AG04450 (cell line): ENCODE measurements at places on chromosomes 3 and 15.

GRCh38 chr15:31977812-31978661, 52.3 kb upstream of the CHRNA7 start:
- DNase-seq, result no peak

DNA sequence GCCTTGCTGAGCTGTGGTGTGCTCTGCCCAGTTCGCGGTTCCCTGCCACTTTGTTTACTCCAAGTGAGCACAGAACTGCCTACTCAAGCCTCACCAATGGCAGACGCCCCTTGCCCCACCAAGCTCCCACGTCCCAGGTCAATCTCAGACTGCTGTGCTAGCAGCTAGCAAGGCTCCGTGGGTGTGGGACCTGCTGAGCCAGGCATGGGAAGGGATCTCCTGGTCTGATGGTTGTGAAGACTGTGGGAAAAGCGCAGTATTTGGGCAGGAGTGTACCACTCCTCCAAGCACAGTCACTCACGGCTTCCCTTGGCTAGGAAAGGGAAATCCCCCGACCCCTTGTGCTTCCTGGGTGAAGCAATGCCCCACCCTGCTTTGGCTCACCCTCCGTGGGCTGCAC, 45.0 kb downstream of the SLC12A6 start:
- no peak for DNase-seq

- DNase-seq, result no peak
These were observed 4.9 kb upstream of the DYNC1LI1 start for GRCh38 chr3:32575451-32576113.

DNA sequence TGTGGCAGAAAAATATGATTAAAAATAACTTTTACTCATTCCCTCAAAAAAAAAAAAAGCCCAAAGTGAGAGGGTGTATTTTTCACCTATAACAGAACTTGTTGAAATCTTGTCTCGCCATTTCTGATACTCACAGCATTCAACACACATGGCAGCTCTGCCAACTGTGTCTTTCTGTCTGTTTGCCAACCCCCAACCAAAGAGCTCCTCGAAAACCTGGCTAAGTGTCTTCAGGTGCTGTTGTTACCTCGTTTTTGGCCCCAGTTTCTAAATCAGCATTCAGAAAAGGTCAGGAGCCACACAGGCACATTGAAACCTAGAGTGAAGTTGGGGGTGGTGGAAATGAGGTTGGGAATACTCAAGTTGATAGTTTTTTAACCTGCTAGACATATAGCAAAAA, 123.5 kb downstream of the TMEM108 start:
- DNase-seq, result no peak

GRCh38 chr15:36498401-36498800, 81.0 kb upstream of the CDIN1 start:
- no peak for DNase-seq

DNA sequence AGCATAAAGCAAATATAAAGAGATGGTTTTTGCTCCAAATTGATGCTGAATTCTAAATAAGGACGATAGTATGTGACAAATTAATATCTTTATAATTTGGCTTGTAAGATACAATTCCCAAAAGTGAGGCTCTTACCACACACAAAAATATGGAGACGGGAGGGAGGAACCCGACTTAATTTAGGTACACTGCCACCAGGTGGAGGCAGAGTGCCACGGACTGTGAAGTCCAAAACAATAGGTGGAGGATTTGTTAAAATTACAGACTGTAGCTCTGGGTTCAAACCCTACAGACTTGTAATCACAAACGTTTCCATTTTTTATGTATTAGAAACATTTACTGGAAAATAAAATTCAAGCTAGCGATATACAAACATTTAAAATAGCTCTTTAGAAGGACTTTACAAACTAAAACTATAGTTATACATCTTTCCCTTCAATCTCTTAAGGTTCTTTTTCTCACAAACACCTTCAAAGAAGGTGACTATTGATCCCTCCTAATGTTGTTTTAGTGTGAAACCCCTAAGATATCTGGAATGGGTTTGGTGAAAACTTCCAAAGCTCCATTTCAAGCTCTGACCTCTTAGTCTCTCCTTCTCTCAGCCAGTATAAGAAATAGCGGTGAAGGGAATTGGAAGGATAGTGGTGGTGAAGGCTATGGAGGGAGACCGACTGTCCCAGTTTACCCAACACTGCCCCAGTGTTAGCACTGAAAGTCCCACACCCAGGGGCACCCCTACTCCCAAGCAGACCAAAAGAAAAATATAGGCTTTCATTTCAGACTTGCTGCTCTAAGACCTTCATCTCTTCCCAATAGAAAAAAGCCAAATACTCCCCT, 89.7 kb downstream of the AQP9 start:
- DNase-seq, result peak; percentile 63

DNA sequence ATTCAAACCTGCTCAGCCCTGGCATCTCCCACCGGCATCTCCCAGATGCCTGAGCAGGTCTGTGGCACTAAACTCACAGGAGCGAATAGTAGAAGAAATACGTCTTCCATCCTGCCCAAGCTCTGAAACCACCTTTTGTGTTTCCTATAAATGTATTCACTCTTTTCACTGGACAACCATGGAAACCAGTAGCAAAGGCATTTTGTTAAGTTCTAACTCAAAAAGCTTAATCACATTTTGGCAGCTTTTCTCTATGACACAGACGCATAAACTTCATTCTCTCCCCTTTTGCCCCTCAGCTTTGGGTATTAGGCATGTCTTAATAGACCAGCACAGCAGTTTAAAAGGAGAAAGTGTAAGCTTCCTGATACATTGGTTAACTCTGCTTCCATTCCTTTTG, 24.5 kb upstream of the ARNT2 start:
- DNase-seq, result no peak

DNA sequence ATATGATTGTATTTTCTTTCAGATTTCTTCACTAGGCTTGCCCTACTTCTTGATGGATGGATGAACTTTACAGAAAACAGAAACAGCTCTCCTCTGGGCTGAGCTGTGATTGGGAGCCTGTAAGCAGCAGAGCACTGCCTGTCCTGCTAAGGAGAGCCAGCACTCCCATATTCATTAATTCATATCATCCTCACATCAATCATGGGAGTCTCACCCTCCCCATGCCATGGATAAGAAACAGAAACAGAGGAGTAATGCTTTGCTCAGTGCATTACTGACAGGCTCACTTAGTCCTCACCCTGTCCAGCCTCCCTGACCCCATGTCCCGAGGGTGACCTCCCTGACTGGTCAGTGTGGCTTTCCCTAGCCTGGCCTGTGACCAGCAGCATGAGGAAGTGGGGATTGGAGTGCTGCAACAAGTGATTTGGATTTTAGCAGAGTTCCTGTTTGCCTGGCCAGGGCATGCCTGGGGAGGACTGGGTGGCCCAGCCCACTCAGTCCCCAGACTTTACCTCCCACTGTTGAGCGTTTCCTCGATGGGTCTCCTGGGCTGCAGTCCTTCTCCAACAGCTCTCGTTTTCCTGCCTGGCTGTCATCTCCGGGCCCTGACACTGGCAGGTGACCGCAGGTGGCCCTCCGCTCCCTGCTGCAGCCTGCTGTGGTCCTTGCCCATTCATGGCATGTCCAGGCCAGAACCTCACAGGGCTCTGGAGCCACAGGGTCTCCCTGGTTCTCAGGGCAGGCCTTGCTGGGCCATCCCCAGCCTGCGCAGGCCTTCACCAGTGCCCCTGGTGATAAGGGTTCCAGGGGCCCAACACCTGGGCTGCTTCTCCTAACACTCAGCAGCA, 1.3 kb upstream of the TMIE start:
- DNase-seq, result no peak

GRCh38 chr3:139547666-139548065, 8.1 kb upstream of the RBP1 start:
- no peak for DNase-seq

DNA sequence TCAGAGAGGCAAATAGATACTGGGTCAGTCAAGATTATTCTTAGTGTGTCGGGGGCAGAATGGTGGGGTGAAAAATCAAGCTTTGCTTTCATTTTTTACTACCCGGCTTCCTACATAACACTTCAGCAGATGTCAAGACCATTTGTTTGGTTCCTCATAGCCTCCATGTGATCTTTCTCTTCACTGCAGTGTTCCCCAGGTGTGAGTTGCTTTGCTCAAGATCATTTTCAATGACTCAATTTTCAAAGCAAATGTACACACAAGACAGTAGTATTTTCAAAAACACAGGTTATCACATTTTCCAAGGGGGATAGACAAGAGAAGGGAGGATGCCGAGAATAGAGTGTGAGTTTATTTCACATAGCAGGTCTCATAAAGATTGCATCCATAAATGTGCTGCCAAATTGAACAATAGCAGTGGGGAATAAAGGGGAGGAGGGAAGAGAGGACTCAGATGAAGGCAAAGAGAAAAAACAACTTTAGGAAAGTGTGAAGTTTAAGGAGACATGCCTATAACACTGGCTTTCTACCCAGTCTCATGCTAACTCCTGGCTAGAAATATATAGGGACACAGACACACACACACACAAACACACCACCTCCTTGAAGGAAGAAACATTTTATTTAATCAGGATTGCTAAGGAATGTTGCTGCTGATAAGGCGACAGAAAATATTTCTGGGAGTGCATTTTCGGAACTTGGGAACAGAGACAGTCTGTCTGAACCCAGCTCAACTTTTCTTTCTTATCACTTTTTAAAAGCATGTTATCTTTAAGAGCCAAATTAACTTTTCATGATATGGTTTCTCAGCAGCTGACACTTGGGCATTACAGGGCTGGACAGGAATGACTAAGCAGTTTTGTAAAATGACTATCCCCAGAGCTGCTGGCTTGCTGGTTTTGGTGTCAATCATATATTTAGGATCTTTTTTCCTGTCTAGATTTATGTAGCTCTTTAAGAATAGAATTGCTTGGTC, 402.4 kb downstream of the RBMS3 start:
- no peak for DNase-seq

GRCh38 chr15:92033723-92034122, 180.2 kb downstream of the SLCO3A1 start:
- DNase-seq, result no peak

- DNase-seq, result no peak
These were observed 30.8 kb downstream of the MLH1 start for GRCh38 chr3:37024092-37024491.

DNA sequence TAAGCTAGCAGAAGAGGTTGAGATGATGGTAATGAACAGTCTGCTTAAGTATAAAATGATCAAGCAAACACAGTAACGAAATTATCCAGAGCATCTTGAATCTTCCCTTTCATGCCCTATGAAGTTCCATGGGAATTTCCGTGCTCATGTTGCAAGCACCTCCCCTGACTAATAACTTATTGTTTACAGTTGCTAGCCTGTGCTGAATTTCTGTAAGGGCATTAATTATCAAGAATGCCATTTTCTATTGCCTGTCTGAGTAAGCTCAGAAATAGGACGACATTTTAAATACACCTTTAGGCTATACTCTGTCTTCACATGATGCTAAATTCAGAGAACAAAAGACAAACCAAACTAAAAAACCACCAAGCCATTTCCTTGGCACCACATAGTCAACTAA, 257.5 kb upstream of the LRTM1 start:
- DNase-seq, result no peak

- no peak for DNase-seq
These were observed 19.0 kb upstream of the LRRC58 start for GRCh38 chr3:120368172-120368571.

DNA sequence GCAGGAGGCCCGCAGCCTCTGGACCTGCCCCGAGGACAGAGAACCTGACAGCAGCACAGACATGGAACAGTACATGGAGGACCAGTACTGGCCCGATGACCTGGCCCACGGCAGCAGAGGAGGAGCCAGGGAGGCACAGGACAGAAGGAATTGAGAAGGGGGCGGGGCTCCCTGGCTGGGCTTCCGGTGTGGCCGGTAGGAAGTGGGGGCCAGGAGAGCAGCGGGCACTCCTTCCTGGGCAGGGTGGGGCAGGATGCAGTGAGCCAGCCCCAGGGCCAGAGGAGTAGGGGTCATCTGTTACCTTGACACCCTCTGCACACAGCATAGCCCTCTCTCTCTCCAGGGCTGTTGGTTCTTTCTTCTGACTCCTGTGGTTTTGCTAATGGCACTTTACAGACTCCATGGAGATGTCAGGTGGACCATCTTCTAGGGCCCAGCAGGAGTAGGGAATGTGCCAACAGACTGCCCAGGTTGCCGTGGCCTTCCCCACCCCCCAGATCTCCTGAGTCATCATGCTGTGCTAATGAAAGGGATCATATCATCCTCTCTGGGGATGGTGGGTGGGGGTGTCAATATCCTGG, 8.6 kb upstream of the ISG20 start:
- no peak for DNase-seq

GRCh38 chr15:44788748-44789147, 52.4 kb downstream of the TRIM69 start:
- no peak for DNase-seq

DNA sequence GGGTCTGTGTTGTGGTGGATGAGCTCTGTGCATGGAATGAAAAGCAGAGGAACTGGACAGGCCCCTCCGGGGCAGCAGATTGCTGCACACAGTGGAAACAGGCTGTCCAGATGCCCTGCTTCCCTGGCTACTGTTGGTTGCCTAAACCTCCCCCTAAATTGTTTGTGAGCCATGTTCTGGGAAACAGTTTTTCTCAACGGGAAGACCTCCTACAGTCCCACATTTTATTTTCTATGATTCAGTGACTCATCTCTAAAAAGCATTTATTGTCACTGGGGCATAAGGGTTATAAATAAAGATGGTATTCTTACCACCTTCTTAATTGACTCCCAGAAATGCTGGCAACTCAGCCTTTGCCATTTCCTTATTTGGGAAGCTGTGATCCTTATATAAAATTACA, 20.3 kb upstream of the PTPN9 start:
- DNase-seq, result no peak

GRCh38 chr3:4805662-4806061, 173.6 kb upstream of the BHLHE40 start:
- no peak for DNase-seq

GRCh38 chr3:71370467-71370866, 213.1 kb downstream of the FOXP1 start:
- DNase-seq, result no peak

DNA sequence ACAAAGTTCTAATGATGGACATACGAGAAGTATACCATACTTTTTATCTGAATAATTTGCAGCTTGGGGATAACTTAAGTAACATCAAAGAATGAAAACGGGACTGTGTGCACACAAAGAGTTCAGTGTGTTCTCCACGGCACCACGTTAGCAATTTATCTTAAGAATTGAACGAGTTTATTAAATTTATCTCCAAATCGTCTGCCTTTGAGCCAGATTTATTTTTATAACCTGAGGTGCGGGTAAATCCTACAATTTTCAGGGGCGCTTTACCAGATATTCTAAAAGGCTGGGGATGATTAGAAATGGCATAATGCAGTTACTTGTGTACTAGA, 3.5 kb downstream of the CHD2 start:
- no peak for DNase-seq

DNA sequence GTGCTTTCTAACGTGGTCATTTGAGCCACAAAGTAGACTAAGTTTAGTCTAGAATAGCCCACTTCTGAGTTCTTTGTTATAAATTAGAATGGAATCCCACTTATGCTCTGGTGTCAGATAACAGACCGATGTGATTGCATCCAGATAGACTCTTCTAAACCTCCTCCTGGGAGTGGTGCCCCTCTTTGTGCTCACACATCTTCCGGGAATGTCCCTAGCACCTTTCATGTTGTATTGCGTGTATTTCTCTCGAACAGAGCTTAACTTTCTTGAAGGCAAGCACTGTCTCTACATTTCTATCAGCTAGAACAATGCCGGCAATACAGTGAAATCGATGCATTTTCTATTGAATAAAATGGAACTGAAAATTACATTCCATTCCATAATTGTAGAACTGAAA, 23.0 kb downstream of the CP start:
- no peak for DNase-seq

- DNase-seq, result no peak
These were observed 34.3 kb downstream of the TRIM71 start for GRCh38 chr3:32852146-32852545.
